ENCODE measurements at places on chromosomes 7 and 10.

GRCh38 chr10:130300608-130301020 lies 164.4 kb downstream of the GLRX3 start:
- no peak for DNase-seq

DNA sequence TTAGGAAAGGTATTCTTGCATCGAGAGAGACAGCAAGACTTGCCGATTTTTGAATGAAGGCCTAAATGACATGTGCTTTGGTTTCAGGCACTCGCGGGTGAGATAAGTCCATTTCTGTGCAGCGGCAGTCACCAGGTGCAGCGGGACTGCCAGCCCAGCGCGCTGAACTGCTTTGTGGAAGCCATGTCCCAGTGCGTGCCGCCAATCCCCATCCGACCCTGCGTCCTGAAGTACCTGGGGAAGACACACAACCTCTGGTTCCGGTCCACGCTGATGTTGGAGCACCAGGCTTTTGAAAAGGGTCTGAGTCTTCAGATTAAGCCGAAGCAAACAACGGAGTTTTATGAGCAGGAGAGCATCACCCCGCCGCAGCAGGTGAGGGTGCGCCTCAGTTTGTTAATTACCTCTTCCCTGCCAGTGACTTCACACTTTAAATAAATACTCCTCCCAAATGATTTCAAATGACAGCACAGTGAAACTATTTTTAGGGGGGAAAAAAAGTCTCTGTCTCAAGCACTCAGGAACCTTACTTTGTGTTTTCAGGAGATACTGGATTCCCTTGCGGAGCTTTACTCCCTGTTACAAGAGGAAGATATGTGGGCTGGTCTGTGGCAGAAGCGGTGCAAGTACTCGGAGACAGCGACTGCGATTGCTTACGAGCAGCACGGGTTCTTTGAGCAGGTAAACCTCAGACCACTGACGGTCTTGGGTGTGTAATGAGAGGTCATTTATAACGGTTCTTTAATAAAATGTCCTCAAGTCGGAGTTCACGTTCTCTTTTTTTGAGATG lies 98.3 kb downstream of the TRRAP start:
- DNase-seq = no peak

DNA sequence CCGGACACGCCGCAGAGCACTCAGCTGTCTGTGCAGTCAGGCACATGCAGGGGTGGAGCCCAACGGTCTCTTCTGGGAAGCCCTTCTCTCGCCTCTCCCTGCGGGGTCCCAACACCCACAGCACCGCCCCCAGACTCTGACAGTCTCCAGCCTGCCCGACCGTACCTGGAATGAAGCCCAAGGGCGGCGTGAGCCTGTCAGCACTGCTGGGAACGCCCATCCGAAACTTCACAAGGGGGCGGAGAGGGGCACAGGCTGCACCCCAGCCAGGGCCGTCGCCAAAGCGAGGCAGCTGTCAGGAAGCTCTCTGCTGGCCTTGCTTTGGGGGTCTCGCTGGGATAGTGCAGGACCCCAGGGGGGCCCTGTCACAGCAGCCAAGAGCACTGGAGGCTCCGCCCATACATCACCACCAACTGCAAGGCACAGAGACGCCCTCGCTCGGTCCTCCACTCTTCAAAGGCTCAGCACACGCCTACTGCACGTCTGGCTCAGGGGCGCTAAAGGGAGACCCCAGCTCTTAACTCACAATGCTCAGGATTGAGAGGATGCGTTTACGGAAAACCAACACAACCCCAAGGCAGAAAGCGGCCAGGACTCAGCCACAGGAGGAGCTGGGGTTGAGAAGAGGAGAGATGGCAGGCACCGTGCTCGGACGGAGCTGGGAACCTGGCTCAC lies 30.9 kb downstream of the MAD1L1 start:
- DNase-seq = no peak

- DNase-seq = no peak
Measured at GRCh38 chr10:52818019-52818418, 45.4 kb upstream of the MBL2 start.

DNA sequence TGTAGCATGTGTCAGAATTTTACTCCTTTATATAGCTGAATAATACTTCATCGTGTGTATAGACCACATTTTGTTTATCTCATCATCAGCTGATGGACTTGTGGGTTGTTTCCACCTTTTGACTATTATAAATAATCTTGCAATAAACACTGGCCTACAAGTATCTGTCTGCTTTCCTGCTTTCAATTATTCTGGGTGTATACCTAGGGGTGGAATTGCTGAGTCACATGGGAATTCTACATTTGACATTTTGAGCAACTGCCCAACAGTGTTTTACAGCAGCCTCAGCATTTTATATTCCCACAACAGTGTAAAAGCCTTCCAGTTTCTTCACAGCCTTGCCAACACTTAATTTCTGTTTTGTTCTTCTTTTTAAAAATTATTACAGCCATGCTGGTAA lies 200.3 kb upstream of the PRSS1 start:
- DNase-seq = no peak

Data from activated T-helper 9 cell treated with anti-CD3 and anti-CD28 coated beads, Interleukin-2, amount 50 U/mL, for 16 hours (primary cell).